HT1080 (cell line): ENCODE measurements at places on chromosomes 7 and 10. TPM values are rescaled to one million over a fixed set of nuclear protein-coding genes. Genes with fewer than 3 reads are reported as not detected.

ADGRA1 gene
- not detected in 2 replicates for total RNA-seq

FBXO24 gene
- 0.37 TPM in 1 of 2 replicates, not detected in the other for total RNA-seq

DNA sequence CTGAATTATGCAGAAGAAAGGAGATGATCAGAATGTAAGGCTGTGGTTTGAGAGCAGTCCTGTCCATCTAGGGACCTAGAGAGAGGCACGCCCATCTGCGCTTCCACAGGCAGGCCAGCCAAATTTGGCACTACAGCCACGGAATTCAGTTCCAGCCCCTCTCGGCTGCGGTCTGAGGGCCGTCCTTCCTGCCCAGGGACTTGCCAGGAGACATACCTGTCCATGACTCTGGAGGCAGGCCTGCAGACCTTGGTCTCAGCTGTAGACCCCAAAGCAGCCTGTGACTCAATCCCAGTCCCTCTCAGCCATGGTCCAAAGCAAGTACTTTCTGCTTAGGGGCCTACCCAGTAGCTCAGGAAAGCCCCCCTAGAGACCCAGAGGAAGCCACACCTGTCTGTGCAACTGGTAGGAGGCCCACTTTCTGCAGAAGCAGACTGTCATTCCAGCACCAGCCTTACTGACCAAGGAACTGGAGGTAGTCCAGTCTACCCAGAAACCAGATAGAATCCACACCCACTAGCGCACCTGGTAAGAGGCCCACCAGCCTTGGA, 720.9 kb downstream of the PARD3 start:
- DNase-seq: no peak

GRCh38 chr10:99170116-99170675, 65.5 kb downstream of the HPSE2 start:
- DNase-seq: no peak

MINPP1 gene
- total RNA-seq: 26.5 and 27.3 TPM in 2 replicates

TMEM270 gene
- total RNA-seq: 0.23 TPM in 1 of 2 replicates, not detected in the other

DNA sequence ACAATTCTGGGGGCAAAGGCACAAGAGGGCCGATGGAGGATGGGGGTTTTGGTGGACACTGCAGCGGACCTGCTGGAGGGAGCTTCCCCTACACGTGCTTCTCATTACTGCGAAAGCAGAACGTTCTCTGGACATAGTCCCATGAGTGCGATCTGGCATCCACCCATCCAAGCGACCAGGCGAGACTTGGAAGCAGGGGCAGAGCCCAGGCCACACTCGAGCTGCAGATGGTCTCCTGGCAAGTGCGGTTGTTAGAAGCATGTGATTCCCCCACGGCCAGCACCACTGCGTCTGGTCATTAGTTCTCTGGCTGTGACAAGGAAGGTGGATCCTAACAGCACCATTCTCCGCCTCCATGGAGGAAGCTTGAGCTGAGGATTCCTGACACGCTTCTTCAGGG, 118.4 kb upstream of the TCERG1L start:
- DNase-seq: no peak
